ENCODE measurements at places on chromosomes 6 and 20.

GRCh38 chr6:147132889-147133288, 71.3 kb upstream of the STXBP5 start:
- peak; percentile 34 for DNase-seq

GRCh38 chr20:8997701-8998117, 71.2 kb upstream of the PLCB4 start:
- no peak for DNase-seq

DNA sequence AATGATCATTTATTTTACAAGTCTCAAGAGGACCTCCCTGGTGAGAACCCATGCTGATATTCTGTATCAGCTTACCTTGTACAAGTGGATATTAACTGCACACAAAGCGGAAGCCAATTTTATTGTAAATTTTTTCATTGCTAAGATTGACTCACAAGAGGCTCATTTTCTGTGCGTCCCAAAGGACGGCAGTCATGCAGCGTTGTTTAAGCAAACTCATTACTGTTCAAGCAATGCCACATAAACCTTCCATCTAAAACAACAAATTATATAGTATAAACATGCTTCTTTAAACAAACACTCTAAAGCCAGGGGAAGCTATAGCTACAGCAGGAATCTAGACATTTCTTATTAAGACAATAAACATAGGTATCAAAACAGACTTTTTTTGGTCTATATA, 575.3 kb downstream of the FRK start:
- DNase-seq, result no peak

DNA sequence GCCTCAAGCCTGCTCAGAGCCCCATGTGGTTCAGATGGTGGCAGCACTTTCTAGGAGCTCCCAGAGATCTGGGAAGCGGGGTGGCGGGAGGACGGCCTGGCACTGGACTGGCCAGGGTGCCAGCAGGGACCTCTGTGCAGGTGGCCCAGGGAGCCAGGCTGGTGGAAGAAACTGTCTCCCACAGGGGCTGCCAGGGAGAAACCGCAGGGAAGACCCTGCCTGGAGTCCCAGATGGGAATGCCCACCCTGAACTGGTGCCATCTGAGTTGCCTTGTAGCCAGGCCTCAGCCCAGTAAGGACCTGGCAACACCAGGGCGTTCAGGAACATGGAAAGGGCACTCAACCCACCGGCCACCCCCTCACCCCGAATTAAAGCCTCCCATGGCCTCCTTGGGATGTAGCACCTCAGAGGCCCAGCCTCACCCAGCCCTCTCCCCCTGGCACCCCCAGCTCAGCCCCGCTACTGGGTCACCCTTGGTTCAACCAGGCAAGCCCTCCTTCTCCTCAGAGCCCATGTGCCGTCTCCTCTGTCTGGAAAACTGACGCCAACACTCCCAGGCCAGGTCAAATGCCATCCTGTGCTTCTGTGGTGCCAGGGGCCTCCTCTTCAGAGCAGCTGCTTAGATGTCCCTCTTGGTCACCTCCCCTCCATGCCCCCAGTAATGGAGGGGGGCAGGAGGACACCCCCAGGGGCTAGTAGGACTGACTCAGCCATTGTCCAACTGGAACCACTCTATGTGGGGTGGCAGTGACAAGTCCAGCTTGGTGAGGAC, 5.9 kb upstream of the C20orf144 start:
- DNase-seq, result no peak

DNA sequence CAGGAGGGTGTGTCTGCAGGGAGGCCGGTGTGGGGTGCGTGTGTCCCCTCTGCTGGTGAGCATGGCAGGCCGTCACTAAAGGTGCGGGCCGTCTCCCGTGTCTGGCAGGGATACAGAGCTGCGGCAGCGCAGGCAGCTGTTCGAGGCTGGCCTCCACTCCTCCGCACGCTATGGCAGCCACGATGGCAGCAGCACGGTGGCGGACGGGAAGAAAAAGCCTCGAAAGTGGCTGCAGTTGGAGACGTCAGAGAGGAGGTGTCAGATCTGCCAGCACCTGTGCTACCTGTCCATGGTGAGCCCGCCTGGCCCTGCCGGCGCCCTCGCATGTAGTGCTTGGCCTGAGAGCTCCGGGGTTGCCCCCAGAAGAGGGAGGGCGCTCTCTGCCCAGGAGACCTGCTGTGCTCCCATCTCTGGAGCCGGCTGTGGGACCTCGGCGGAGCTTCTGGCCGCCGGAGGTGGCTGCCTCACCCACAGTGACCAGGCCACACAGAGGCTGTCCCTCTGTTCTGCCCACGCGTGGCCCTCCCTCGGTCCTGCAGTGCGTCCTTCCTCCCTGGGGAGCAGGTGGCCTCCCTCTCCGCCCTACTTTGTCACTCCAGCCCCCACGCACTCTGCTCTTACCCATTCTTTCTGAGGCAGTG, 149.6 kb downstream of the DTNBP1 start:
- no peak for DNase-seq

GRCh38 chr6:79554305-79554704, 17.1 kb upstream of the LCA5 start:
- DNase-seq, result no peak

- DNase-seq, result no peak
Observed at GRCh38 chr6:168927026-168927425, 326.6 kb downstream of the THBS2 start.

DNA sequence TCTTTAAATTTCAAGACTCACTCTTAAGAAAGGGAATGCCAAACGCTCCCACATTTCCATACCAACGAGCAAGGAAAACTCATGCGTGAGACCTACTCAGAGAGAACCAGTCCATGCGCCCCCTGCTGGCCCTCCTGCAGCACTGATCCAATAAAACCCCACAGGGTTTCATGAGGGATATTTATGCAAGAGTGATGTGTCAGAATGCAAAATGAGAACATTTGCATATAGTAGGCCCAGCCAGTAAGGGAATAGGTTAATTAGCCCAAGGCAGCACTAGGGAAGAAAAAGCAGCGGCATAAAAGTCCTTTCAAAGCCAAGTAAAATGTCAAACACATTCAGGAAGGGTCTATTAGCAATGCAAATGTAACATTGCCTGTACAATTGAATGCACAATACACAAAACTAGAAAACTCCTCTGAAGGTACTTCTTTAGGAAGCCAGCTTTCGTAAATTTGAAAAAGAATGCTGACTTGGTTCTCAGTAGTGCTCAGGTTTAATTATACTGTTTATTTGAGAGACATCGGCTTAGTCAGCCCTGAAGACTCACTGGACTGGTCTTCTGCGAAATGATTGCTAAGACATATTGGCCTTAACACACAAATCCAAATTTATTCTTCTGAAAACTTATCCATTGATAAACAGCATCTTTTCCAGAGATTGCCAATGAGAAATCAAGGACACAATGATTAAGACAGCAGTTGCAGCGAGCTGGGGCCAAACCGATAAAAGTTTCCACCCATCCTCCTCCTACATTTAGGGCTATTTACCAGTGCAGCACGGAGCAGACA, 93.2 kb downstream of the GMPR start:
- peak; percentile 53 for DNase-seq

- no peak for DNase-seq
Observed at GRCh38 chr6:31419842-31420241, 16.4 kb downstream of the MICA start.

GRCh38 chr6:119076173-119076572, 2.3 kb downstream of the FAM184A start:
- no peak for DNase-seq

- DNase-seq, result no peak
Observed at GRCh38 chr20:22572023-22572422, 12.3 kb downstream of the FOXA2 start.

- no peak for DNase-seq
Observed at GRCh38 chr6:43812850-43813578, 43.0 kb downstream of the VEGFA start.

GRCh38 chr20:32888636-32889035, 29.9 kb downstream of the EFCAB8 start:
- no peak for DNase-seq

DNA sequence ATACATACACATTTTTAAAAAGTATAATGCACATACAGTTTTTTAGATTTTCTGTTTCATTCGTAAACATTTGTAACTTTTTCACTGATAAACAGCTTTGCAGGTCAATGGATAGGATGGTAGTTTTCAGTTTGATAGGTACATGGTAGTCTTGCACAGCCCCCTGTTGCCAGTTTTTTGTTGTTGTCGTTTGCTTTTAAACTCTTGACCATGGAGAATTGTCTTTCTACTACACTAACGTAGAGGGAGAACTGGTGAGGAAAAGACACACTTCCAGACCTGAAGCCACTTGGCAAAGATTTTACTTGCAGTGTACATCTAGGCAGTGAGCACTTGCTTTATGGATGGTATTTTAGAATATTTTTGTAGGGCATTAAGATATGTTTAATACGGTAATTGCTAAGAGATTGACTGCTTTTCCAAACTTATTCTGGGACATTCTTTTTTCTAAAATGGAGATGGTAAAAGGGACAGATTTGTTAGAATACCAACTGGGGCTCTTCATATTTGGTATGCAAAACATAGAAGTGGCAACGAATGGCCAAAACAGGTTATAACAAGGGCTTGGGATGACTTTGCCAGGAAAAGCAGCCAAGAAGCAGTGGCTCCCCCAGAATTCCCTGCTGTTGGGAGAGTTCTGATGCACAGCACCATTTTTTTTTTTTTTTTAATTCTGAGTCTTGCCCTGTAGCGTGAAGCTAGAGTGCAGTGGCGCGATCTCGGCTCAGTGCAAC, 1.5 kb downstream of the PYGB start:
- DNase-seq, result no peak

DNA sequence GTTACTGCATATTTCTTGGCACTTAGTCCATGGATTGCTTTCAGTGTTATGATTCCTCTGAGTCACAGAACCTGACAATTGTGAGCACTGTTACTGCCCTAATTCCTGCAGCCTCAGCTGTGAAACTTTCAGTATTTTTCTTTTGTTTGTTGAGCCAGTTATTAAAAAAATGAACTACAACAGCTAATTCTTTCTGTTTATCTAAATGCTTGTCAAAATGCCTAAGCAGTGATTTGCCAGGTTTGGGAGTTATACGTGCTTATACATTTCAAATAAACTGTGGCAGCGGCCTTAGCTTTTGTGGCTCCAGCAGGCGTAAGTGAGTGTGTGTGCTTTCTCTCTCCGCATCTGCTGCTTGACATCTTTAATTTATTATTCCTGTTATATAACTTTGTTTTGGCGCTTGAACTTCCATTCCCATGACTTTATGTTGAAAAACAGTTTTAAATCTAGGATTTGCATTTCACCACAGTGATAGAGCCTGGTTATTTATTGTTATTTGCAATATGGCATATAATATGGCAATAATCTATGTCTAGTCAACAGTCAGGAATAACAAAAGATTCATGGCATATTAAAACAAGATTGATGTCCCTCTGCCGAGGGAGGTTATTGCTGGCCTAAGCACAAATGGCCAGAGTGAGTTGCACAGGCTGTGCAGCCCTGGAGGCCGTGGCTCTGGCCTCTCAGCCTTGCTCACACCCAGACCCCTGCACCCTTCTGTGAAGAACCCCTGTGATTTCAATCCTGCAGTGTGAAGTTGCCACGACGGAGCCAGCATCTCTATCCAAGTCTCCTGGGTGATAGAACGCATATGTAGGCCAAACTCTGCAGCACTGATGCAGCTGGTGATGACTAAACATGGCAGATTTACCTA, 303.4 kb downstream of the THBS2 start:
- DNase-seq, result no peak

DNA sequence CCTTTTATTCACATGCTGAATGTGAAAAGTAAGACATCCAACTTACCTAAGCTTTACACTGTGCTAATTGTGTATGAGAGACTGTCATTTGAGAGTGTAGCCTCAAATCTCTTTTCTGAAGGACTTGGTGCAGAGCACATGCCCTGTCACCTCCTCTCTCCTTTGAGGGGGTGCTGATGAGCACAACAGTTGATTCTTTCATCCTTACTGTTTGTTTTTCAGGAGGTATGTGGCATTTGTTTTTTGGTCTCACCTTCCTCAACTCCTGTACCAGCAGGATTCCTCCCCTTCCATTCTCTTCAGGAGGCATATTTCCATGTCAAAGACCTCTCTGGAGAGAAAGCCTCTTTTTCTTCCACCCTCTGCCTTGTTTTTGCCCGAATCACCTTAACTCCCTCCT, 252.6 kb upstream of the CITED2 start:
- DNase-seq, result no peak

- DNase-seq, result peak; percentile 44
Observed at GRCh38 chr6:111551521-111552231, 54.0 kb downstream of the TRAF3IP2 start.

- peak; percentile 19 for DNase-seq
Observed at GRCh38 chr20:21430020-21430419, 32.7 kb upstream of the NKX2-4 start.

DNA sequence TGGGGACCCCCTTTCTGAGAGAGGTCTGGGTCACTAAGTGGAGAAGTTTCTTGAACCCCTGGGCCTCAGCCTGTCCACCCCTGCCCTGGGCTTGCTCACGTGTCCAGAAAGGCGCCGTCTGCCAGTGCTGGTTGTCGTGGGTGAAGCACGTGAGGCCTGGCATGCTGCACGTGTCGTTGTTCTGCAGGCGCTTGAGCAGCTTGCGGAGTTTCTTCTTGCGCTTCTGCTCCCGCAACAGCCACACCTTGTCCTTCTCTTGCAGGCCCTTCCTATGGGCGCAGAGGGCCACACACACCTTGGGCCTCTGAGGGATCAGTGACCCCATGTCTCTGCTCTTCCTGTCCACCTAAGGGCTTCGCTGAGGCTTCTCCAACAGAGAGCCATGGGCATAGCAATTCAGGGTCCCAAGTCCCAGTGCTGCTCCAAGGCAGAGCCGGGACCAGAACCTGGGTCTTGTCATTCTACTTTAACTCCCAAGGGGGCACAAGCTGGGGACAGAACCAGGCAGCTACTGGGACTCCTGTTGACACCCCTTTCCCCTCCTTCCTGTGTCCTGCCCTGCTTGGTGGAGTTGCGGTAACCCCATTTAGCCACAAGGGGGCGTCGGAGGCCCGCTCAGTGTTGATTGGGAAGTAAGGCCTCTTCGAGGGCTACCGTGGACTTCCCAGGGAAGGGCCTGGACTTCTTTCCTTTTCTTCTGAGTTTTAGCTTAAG, 121.8 kb downstream of the SULF2 start:
- peak; percentile 53 for DNase-seq

GRCh38 chr20:51393571-51393970, 148.9 kb downstream of the NFATC2 start:
- no peak for DNase-seq

DNA sequence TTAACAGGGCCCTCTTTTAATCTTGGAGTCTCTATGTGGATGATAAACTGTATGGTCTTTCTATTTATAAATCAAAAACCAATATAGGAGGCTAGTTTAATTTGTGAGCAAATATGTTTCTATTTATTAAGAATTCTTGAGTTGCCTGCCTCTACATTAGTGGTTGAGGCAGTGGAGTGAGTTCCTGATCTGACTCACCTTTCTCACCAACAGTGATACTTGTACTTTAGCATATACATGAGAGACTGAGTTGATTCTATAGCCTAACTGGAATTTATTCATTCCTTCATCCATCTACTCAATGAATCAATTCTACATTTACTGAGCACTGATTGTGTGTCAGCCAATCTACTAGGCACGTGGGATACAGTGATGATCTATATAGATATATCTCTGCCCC, 126.9 kb downstream of the TRMT11 start:
- DNase-seq, result no peak

Data from NCI-H226 (cell line).